ENCODE measurements at places on chromosomes 3 and 15. TPM values are rescaled to one million over a fixed set of nuclear protein-coding genes. Genes with fewer than 3 reads are reported as not detected.

NEO1 gene
- 13.5 TPM for polyA plus RNA-seq

CCDC54 gene
- not detected for polyA plus RNA-seq

GCSAM gene
- polyA plus RNA-seq = 0.07 TPM

GNB4 gene
- polyA plus RNA-seq = 1.7 TPM

SERPINI2 gene
- polyA plus RNA-seq = 143 TPM

RCCD1 gene
- 11.9 TPM for polyA plus RNA-seq

OR5K2 gene
- not detected for polyA plus RNA-seq

POLQ gene
- 0.04 TPM for polyA plus RNA-seq

ALDH1L1 gene
- polyA plus RNA-seq = 38.8 TPM

STRA6 gene
- 0.19 TPM for polyA plus RNA-seq

DLG1 gene
- 20.5 TPM for polyA plus RNA-seq

MUSTN1 gene
- polyA plus RNA-seq = 63.7 TPM

CHRNA3 gene
- not detected for polyA plus RNA-seq

DLL4 gene
- 4.8 TPM for polyA plus RNA-seq

C15orf39 gene
- polyA plus RNA-seq = 11.1 TPM

THBS1 gene
- 16.7 TPM for polyA plus RNA-seq

FAM174B gene
- 26.0 TPM for polyA plus RNA-seq

Measured in pancreas (tissue), 10 donors.